Activated CD8-positive, alpha-beta memory T cell treated with anti-CD3 and anti-CD28 coated beads, Interleukin-2, amount 50 U/mL, for 4 hours (primary cell): ENCODE measurements at places on chromosomes 4 and X.

- peak; percentile 59 for DNase-seq
Measured at GRCh38 chr4:169659716-169660670, 39.6 kb downstream of the CLCN3 start.

DNA sequence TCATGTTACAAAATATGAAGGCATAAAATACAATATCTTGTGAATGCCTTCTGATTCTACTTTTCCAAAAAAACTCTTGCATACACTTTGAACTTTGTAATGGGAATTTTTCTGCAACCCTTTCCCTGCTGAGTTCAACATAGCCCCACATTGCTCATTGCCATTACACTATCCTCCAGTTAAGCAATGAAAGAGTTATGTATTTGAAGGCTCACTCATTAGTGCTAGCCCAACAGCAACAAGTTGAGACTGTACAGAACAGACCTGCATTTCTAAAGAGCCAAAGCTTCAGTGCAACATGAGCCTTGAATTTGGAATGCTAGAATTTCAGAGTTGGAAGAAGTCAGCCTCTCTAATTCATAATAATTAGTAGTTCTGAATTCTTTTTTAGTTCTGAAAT lies 44.4 kb upstream of the STAG2 start:
- DNase-seq: no peak

GRCh38 chr4:178976861-178977260 lies 1534.6 kb upstream of the AGA start:
- DNase-seq: no peak

GRCh38 chr4:3411676-3412075 lies 30.1 kb upstream of the HGFAC start:
- no peak for DNase-seq

- DNase-seq: no peak
Measured at GRCh38 chr4:184292877-184293276, 75.2 kb upstream of the ENPP6 start.

DNA sequence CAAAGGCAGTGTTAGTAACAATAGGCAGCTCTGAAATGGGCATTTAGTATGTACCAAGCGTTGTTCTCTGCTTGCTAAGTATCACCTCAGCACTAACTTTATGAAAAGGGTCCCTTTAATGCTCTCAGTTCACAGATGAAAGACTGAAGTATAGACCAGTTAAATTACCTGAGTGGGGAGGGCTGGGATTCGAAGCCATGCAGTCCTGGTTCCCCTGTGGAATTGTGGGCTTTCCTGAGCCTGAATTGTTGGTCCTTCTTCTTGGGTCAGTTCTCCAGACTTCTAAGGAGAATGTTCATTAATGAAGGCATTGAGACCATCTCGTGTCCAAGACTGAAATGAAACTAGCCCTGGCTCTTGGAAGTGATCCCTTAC lies 7.7 kb upstream of the PRDM8 start:
- no peak for DNase-seq

- DNase-seq: no peak
Measured at GRCh38 chr4:81712714-81713113, 241.0 kb upstream of the RASGEF1B start.

DNA sequence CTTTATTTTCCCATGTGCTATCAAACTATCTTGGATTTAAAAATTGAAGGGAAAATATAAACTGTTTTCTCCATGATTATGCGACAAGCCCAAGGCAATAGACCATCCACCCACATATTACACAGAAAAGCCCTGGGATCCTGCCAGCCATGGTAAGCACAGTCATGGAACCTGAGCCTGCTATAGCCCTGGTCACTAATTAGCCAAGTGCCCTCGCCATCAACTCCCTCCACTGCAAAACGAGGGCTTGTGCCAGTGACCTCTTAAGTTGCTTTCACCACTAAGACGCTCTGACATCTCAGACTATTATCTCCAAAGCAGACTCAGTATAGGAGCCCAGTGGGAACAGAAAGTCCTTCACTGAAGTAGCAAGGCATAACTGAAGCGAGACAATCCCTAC lies 69.2 kb downstream of the NLGN4X start:
- DNase-seq: no peak

GRCh38 chrX:150364347-150365050 lies 1.4 kb downstream of the MAMLD1 start:
- DNase-seq: peak; percentile 29

DNA sequence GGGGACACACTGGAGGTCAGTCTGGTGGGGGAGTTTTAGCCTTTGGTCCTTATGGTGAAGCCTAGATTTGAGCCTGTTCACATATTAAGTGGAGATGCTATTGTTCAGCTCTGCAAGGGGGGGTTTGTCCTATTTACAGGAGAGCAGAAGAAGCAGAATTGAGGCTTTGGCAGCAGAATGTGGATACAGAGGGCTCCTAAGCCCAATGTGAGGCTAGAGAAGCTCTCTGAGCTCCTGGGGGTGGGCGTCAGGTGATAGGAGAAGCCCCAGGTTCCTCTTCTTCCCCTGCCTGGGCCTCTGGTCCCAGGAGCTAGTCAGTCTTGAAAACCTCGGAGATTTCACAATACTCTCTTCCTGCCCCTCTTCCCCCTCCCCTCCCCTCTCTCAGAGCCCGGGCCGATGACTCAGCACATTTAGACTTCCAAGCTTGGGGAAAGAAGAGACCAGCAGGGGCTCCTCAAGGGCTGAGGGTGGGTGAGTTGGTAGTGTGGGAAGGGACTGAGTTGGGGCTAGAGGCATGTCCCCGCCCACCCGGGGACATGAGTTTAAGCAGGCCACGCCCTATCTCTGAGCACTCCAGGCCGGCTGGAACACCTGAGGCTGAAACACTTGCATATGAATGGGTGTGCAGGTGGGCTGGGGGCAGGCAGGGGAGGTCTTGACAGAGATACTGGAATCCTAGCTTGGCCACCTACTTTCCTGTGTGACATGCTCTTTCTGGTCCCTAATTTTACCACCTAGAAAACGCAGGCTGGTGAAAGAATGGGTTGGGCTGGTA lies 3.4 kb downstream of the TFE3 start:
- peak; percentile 36 for DNase-seq

DNA sequence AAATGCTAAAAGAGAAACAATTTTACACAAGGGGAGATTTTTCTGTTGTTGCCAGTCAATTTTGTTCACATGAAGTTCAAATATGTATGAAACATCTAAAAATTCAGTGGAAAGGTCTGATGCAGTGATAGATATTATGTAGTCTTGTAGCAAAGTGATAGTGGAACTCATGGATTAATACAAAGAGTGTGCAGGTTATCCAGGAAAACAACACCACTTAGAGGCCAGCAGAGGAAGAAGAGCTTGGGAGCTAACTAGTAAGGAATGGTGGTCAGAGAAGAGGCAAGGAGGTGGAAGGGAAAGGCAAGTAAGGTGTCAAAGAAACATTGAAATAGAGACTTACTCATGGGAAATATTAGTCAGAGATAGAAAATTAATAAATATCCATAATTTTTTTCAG lies 395.6 kb downstream of the MAPK10 start:
- DNase-seq: no peak

DNA sequence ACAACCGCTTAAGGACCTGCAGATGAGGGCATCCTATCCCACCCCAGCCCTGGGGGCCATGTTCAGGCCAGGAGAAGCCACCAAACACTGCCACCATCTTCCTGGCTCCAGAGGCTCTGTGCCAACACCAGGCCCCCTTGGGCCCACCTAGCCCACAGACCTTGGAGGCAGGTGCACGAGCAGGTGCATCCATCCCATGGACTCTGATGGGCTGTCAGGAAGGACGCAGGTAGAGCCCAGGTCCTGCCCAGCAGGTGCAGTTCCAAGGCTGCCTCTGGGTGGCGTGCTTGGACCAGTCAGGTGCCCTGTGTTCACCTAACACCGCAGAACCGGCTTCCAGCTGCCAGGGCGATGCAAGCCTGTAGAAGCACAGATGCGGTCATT lies 22.8 kb upstream of the PDE6B start:
- DNase-seq: peak; percentile 69

GRCh38 chrX:23344238-23344903 lies 9.7 kb downstream of the PTCHD1 start:
- no peak for DNase-seq

GRCh38 chr4:44861756-44862155 lies 135.4 kb upstream of the GNPDA2 start:
- no peak for DNase-seq

DNA sequence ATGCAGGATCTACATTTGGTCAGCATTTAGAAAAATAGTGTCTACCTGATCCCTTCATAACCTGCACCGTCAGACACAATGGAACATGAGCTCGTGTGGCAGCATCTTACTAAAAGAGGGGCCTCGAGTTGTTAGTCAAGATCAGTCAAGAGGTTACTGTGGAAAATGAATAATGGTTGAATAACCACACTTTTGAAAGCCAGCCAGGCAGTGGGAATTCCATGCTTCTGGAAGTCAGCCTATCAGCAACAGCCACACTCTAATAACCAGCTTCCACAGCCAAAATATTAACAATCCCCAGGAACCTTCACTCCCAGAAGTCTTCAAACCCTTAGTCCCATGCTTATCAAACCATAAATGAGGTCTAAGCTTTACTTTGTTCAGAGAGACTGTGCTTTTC lies 234.3 kb downstream of the HS3ST1 start:
- no peak for DNase-seq

DNA sequence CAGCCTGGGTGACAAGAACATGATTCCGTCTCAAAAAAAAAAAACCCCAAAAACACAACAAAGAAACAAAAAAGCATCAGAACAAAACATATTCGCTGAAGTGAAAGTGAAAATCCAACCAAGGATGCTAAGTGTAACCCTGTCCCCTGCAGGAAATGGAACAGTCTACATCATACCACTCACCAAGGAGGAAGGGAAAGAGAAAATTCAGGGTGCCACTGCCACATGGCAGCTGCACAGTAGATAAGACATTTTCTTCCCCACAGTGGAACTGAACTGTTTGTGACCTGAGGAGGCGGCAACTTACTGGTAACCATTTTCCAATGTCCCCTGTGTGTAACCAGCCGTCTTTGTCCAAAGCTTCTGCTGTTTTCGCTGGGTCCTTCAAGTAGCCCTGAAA lies 28.2 kb upstream of the CENPU start:
- no peak for DNase-seq
